ENCODE measurements at places on chromosomes 16 and 17.

DNA sequence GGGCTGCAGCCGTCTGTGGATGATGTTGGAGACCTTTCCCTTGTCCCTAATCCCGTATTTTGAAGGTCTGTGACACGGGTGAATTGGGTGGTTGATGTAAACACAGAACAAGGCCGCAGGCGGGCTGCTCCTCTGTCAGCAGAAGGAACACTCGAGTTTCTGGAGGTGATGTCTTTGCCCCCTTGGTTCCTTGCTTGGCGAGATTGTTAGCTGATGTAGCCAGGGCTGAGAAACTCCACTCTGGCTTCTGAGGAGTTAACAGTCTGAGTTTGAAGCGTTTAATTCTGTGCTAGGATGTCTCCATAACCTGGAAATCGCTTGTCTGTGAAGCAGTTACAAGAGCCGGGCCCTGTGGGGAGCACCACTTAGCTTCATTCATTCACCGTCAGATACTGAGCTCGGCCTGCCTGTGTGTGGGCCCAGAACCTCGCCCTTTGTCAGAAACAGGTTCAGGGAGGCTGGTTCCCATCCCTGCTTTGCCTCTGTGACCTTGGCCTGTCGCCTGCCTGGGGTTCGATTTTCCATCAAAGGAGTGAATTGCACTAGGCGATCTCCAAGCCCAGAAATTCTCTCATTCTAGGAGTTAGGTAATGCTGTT lies 1.3 kb downstream of the MAPK8IP3 start:
- no peak for DNase-seq

DNA sequence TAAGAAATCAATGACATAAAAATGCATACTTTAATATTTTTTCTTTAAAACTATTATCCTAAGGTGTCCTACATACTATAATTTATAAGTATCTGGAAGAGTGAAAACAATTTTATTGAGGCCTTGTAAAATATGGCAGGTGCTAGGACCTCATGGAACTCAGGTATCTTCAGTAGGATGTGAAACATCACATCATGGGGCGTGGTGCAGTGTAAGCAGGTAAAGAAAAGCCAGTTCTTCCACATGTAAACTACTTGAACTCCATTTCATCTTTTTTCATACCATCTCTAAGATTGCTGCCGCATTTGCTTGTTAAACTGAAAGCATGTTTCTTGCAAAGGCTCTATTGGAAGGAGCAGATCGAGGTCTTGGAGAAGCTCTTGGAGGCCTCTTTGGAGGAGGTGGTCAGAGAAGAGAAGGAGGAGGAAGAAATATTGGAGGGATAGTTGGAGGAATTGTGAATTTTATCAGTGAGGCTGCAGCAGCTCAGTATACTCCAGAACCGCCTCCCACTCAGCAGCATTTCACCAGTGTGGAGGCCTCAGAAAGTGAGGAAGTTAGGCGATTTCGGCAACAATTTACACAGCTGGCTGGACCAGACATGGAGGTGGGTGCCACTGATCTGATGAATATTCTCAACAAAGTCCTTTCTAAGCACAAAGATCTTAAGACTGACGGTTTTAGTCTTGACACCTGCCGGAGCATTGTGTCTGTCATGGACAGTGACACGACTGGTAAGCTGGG lies at the start of gene CAPNS2:
Gene CAPNS2 (plus strand): TSS at position 253 of the 744 bp plus-strand sequence. CDS start 73 bp downstream, at position 326.
- no peak for DNase-seq

GRCh38 chr17:76472726-76473125 lies 5.3 kb downstream of the AANAT start:
- no peak for DNase-seq

DNA sequence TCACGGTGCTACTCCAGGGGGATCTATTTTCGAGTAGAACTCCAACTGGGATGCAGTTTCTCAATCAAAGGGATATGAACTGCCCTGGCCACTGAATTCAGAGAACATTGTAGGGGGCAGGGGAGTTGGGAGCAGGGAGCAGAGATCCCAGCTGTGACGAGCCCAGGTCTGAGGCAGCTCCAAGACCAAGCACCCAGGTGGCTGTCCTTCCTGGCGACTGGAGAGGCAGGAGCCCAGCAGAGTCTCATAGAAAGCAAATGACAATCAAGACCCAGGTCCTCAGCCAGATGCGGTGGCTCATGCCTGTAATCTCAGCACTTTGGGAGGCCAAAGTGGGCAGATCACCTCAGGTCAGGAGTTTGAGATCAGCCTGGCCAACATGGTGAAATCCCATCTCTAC lies 60.1 kb downstream of the TK2 start:
- no peak for DNase-seq

DNA sequence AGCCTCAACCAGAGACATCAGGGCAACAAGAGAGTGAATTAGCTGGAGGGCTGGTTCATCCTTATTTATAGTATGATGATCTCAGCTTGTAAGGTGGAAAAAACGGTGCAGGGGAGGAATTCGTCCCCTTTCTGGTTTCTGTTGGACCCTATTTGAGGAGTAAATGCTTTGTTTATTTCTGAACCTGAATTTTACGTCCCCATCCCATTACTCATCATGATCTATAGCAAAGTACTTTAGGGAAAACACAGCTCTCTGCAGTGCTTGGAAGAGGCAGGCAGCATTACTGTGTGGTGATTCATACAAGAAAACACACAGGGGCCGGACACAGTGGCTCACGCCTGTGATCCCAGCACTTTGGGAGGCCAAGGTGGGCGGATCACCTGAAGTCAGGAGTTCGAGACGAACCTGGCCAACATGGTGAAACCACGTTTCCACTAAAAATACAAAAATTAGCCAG lies 8.0 kb upstream of the VAT1L start:
- DNase-seq = no peak

GRCh38 chr17:50421308-50422051 lies 4.5 kb upstream of the ACSF2 start:
- DNase-seq = no peak

- DNase-seq = no peak
Measured at GRCh38 chr16:84370723-84371552, 2.6 kb downstream of the ATP2C2 start.

Measured in stimulated activated CD8-positive, alpha-beta memory T cell treated with anti-CD3 and anti-CD28 coated beads, Interleukin-15, amount 100 ng/mL, for 24 hours (primary cell).